ENCODE measurements at places on chromosomes 1 and 21.

DNA sequence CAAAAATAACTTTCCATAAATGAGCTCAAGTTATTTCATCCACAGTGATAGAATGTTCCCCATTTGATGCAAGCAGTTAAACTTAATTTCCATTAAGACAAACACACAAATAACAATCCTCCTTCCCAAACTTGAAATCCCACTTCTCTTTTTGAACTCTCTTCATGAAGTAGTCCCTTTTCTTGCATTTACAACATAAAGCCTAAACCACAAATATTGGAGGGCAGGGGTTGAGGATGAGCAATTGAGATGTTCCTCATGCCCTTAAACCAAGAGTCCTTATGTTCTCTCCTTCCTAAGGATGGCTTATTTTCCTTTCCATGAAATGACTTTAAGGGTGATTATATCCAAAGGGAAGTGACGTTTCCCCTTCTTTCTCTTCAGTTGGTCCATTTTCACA lies 228.8 kb downstream of the DISC1 start:
- no peak for DNase-seq

DNA sequence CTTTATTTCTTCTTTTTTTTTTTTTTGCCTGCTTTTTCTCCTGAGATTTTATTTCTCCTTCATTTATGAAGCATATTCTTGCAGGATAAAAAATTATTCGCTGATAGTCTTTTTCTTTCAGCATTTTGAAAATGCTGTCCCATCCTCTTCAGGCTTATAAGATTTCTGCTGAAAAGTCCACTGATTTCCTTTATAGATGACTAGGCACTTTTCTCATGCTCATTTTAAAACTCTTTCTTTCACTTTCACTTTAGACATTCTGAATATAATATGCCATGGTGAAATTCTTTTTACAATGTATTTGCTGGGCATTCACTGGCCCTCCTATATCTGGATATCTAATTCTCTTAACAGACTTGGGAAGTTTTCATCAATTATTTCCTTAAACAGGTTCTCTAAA lies 25.5 kb upstream of the GTF2B start:
- no peak for DNase-seq

DNA sequence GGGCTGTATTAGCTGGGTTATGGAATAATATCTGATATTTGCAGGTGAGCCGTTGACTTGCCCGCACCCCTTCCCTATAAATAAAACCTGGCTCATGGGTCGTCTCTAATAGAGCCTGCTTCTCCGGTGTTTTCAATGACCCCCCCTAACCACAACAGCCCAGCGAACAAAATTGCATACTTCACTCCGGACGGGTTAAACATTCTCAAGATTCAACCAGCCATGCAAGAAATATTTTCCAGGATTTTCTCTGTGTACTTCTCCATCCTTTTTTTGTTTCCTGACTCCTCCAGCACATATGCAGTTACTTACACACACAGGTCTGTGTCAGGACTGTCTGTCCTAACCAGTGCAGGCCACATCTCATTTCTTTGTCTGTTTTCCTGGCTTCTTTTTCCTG lies 267.7 kb downstream of the ZNF648 start:
- no peak for DNase-seq

GRCh38 chr1:223750730-223751570 lies 38.6 kb downstream of the CAPN2 start:
- no peak for DNase-seq

DNA sequence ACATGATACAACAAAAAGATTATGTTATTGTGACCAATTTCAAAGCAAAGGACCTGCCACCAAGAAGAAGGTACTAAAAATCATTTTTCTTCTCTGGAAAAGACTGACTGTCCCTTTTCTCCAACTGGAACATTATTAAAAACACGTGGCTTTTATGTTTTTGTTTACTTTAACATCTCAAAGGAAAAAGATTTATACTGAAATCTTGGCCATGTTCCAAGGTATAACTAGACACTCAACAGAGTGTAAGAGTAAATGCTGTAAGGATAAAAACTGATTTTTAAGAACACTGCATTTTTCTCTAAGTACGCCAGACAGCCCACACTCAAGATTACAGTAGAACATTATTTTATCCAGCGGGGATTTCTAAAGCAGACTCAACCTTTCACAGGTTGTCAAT lies 62.1 kb downstream of the BRWD1 start:
- DNase-seq, result no peak

- no peak for DNase-seq
Observed at GRCh38 chr1:209802117-209802779, 3.7 kb downstream of the IRF6 start.

DNA sequence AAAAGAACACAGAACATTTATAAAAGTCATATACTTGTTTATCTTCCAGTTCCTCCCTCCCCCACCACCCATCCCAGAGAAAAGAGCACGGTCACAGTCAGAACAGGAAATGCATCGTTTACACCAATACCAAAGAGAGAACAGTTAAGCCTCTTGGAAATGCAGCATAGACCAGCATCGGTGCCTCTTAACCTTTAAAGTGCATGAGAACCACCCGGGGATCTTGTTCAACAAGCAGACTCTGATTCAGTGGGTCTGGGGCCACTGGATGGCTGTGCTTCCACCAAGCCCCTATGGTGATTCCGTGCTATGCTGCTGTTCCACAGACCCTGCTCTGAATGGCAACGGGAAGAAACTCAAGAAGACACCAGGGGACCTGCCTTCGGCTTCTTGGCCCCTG lies 19.2 kb downstream of the FAM89A start:
- DNase-seq, result no peak

GRCh38 chr21:36725793-36726386 lies 27.0 kb downstream of the SIM2 start:
- DNase-seq, result no peak

DNA sequence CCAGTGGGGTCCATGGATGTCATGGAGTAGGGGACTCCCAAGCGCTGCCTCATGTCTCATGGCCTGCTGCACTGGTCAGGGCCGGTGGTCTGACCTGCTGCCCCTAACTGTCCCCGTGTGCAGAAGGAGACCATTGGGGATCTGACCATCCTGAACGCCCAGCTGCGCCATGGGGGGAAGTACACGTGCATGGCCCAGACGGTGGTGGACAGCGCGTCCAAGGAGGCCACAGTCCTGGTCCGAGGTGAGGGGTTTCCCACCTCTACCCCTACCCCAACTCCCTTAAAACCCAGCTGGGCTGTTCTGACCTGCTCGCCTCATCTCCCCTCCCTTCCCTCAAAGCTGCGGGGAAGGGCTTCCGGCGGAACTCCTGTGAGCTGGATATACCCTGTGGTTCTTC lies 18.6 kb downstream of the TMEM81 start:
- no peak for DNase-seq

GRCh38 chr1:153306303-153307220 lies 6.2 kb downstream of the PGLYRP3 start:
- no peak for DNase-seq

- no peak for DNase-seq
Observed at GRCh38 chr1:28246427-28246832, 10.5 kb downstream of the ATP5IF1 start.

GRCh38 chr1:1462318-1462966 lies 9.1 kb upstream of the ATAD3B start:
- DNase-seq, result no peak

DNA sequence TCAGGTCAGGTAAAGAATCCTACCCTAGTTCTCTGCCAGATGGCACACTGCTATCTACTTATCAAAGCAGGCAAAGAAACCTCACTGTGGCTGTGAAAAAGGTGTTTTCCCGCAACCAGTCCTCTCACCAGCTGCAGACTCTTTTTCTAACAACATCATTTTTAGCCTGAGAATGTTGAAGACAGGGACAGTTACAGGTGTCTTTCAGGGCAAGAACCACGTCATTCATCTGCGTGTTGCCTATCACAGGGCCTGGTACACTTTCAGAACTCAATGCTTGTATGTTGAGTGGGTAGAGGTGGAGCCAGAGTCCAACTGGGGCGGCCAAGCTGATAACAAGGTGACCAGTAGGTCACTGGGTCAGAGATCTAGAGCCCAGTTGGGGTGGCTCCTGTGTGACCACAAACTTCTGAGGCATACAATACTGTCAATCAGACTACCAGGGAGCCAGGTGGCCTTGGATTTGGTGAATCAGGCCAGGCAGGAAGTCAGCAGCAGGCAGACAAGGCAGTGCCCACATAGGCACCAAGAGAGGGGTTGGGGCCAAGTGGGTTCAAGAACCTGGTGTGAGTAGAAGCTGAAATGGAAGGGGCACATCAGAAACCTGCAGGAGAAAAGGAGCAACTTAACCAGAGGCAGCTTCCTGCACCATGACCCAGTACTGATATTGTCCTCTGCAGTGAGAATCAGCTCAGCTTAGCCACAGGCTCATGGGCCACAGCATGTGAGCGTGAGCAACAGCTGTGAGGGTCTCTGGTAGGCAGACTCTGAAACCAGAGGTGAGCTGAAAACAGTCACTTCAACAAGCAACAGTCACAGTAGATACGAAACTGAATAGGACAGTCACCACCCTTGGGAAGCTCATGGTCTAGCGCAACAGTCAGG lies 123.6 kb downstream of the DTL start:
- DNase-seq, result no peak

DNA sequence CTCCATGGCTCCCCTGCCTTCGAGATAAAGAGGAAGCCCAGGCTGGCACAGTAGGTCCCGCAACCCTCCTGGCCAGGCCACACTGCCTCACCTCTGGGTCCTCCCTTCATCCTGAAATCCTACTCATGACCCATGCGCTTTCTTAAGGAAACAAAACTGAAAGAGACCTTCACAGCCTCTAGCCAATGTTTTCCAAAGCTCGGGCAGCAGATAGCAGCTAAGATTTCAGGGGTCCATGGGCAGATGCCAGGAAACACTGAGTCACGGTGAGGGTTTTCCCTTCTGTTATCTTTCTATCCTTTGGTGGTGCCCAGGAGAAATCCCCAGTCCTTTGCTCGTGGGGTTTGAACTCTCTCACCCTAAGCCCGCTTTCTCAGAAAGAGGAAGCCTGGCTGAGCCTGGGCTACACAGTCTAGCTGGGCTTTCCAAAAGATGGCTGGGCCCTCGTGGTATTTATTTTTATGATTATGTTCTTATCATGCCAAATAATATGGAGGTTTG lies 26.6 kb downstream of the TTC39A start:
- DNase-seq, result no peak

DNA sequence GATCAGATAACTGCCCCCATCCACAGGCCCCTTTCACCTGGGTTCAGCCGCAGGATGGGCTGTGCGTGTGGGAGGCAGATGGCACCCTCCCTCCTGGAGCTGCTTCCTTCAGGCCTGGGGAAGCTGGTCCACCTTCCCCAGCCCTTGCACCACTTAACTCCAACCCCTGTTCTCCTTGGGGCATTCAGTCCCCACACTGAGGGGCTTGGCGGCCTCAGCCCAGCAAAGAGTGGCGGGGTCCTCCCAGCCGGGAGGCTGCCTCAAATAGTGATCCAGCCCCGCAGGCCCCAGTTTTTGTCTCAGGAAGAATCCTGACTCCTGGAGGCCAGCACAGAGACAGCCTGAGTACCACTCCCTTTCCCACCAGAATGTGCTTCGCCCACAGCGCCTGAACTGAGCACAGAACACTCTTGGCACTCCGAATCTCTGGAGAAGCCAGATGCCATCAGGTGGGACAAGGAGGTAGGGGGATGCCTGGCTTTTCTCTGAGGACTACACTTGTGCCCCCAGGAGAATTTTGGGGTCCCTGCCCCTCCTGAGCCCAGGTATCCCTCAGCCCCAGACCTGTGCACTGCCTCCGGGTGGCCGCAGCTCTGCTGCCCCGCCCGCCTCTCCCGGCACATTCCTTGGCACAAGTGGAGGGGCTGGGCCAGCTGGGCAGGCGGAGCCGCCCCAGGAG lies 936 bp downstream of the PAQR6 start:
- DNase-seq, result no peak

DNA sequence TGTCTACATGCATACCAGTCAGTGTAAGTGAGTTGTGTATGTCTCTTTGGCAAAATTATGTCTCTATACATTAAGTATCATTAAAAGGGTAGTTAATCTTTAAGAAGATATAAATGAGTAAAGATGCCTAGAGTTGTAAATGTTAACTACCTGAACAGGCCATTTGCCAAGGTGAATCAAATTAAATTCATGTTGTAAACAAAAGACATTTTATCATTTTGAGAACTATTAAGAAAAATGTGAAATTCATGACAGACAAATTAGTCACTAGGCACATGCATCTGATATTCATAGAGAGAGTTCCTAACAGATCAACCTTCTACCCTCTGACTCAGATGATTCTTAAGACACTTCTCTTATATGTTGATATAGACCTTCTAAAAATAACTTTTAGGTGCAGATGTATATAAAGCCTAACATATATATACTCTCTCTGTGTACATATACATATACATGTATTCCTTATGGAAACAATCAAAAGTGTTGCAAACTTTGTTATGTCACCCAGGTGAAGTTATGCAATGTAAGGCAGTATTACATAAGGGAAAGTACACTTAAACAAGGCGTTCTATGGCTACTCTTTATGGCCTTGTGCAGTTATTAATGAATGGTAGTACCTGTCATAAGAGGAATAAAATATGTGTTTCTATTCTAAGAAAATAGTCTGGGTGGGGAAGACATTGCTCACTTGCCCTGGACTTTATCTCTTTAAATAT lies at the start of gene TMPRSS15:
Gene TMPRSS15, minus strand, starts transcription at position 51 of the 716 bp plus-strand sequence. CDS start 163 bp downstream, outside the sequence.
- DNase-seq, result no peak

- no peak for DNase-seq
Observed at GRCh38 chr1:29298246-29298645, 61.9 kb downstream of the PTPRU start.

GRCh38 chr1:208929575-208929974 lies 653.9 kb upstream of the CAMK1G start:
- no peak for DNase-seq

GRCh38 chr1:119040906-119041305 lies 52.8 kb upstream of the TBX15 start:
- no peak for DNase-seq

DNA sequence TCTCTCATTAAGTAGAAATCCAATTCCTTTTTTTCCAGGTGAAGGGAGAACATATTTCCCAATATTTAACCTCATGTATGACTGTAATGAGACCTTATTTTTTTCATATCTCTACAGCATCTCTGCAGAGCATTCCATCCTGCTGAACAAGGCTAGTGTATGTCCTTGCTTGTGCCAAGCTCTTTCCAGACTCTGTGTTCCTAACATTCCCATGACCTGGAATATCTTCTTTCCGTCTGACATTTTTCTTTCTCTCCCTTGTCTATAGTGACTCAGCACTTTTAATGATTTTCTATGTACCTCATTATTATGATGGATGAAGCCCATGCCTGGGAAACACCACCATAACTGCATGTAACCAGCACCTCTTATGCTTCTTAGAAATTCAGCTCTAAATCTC lies 278.3 kb upstream of the NRIP1 start:
- no peak for DNase-seq

- no peak for DNase-seq
Observed at GRCh38 chr1:62309906-62310305, 9.3 kb downstream of the KANK4 start.

- no peak for DNase-seq
Observed at GRCh38 chr1:246435421-246436041, 71.5 kb downstream of the SMYD3 start.

DNA sequence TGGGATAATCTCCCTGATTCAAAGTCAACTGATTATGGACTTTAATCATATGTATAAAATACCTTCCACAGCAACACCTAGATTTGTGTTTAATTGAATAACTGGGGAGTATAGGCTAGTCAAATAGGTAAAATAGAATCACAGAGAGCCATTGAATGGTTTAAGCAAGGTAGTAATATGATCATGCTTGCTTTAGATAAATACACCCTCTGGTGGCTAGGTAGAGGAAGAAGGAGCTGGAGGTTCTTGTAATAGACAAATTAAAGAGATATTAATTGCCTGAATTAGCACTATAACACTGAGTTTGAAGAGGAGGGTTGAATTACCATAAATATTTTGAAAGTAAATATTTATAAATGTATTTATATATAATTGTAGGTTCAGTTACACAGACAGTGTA lies 40.3 kb downstream of the DIRAS3 start:
- no peak for DNase-seq

- DNase-seq, result no peak
Observed at GRCh38 chr1:159076438-159077119, at the start of gene AIM2. Gene AIM2 (minus strand): TSS chr1:159076766. CDS start chr1:159073499, 3,267 bp downstream.
